CD4-positive, alpha-beta T cell treated with Interferon alpha-2 for 1 hour (primary cell): ENCODE measurements at places on chromosomes 6 and 20.

DNA sequence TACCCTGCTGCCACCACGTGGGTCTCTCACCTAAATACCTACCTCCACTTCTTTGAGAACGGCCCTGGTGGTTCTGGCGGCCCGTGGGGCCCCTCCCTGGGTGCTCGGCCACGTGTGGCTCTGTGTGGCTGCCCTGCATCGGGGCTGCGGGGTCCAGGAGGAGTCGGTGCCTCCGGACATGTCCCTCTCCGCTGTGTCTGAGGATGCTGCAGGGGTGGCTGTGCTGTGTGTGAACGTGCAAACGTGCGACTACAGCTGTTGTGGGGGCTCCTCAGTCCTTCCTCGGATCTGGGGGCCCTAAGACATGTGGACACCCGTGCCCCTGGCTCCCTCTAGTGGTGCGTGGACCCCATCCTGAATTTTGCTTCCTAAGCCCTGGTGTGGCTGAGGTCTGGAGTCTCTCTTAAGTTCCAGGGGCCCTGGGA is 691.8 kb downstream of the QKI start:
- no peak for DNase-seq

DNA sequence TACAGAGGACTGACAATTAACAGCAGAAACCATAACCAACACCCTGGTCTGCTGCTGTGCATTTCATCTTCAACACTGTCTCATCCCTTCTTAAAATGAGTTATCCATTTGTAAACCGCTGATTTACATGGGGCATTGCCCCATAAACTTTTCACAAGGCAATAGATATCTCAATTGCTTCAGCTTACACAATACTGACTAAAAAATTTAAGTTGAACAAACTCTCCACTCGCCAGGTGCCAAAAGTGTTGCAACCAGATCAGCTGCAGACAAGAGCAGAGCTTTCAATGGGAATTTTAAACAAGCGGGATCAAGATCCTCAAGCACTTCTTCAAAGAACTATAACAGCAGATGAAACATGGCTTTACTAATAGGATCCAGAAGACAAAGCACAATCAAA is 183.0 kb downstream of the TASP1 start:
- no peak for DNase-seq

DNA sequence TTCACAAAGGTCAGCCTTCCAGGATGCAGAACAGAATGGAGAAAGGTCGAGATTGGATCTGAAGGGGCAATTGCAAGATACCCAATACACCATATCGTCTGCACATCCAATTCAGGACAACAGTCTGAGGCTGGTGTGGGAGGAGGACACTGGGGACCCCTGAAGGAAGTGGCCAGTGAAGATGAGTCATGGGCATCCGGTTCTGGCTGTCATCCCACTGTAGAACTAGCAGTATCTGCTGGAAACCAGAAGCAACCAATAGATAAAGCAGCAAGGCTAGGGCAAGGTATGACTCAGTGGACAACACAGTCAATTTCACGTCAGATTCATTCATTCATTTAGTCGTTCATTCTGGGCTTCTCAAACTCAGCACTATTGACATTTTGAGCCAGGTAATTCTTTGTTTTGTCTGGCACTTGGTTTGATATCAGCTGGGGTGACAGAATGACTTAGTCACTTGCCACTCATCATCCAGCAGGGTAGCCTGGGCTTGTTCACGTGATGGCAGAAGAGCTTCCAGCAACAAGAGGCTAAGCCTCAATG is 30.3 kb upstream of the SHLD1 start:
- no peak for DNase-seq

GRCh38 chr20:9500121-9500520 is 14.3 kb upstream of the LAMP5 start:
- peak; percentile 18 for DNase-seq

GRCh38 chr6:53322188-53323029 is 26.3 kb downstream of the ELOVL5 start:
- DNase-seq: no peak

- DNase-seq: peak; percentile 27
Measured at GRCh38 chr20:17571153-17571527, 1.3 kb downstream of the DSTN start.

GRCh38 chr6:16712931-16713484 is 48.3 kb downstream of the ATXN1 start:
- peak; percentile 65 for DNase-seq

DNA sequence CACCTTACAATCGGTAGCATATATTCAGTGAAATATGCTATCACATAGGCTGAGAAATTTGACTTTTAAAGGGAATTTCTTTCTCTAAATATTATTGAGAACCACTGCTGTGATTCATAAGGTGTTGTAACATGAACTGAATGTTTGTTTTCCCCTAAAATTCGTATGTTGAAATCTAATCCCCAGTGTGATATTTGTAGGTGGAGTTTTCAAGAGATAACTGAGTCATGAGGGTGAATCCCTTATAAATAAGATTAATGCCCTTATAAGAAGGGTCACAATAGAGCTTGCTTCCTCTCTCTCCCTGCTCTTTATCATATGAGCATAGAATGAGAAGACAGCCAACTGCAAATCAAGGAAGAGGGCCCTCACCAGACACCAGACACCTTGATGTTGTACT is 64.8 kb downstream of the LMBRD1 start:
- DNase-seq: no peak

- no peak for DNase-seq
Measured at GRCh38 chr6:149209871-149210775, 107.4 kb upstream of the TAB2 start.

DNA sequence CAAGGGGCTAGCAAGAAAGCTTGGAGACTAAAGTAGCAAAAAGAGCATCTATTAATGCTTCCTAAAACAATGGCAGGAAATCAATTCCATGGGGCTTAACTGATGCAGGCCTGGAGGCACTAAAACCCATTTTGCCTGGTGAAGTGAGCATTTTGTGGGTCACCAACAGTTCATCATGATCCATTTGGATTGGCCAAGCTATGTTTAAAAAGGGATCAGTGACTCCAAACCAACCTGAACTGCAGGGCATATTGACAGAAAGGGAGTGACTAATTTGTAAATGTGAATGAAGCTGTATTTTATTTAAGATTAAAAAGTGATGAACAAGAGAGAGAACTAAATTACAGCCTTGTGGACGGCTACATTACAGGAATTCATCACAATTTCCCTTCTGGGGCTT is 132.0 kb downstream of the PCSK2 start:
- no peak for DNase-seq

DNA sequence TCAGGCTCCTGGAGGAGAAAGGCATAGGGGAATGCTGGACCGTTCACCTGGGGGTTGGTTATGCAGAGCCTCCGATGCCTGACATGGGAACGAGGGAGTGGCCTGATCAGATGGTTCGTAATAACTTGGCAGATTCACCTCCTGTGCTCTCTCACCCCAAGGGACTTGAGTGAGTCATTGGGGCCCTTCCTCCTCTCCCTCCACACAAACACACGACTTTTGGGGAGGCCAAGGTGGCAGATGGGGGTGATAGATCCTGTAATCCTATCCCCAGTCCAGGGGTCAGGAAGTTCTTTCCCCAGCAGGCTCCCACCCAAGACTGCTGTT is 45.6 kb upstream of the ARFGEF2 start:
- DNase-seq: no peak

DNA sequence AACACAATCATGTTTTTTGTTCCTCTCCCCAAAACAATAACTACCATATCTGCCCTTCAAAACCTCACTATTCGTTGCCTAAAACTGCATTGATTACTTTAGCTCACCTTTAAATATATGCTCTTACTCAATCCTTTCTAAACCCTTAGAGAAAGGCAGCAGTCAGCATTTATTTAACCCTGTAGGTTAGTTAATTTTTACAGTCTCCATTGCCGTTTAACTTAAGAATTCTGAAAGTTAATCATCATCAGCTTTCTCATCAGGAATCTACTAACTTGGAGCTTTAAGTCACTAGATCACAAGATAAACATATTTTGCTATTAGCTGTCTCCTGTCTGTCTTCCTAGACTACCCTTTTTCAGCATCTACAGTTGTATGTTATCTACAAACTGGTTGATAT is 991.9 kb downstream of the EPHA7 start:
- no peak for DNase-seq

DNA sequence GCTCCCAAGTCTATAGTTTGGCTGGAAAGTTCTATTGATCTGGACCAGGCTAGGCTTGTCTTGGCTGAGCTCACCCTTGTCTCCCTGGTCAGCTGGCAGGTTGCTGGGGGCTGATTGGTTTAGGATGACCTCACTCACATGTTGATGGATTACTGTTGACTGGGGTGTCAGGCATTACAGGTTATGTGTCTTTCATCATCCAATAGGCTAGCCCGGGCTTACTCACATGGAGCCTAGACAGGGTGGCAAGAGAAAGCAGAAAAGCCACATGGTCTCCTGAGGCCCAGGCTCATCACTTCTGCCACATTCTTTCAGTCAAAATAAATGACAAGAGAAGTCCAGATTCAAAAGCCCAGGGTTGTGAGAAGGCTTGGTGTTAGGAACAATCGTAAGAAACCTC is 103.5 kb downstream of the BFSP1 start:
- DNase-seq: no peak

GRCh38 chr20:45782890-45783289 is 8.8 kb downstream of the WFDC3 start:
- no peak for DNase-seq

DNA sequence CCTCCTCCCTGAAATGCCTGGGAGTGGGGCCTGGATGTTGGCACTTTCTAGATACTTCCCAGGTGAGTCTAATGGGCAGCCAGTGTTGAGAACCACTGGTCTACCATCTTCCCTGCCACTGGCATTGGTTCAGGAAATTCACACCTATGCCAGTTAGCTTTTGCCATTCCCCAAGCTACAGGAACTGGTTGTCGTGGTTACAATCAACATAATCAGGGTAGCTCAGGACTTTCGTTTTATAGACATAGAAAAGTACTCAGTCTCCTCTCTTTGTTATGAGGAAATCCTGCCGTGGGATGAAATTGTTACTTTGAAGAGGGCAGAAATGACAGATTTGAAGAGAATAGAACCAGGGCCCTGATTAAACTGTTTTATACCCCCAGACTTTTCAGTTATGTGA is 127.9 kb upstream of the FOXO3 start:
- no peak for DNase-seq

- DNase-seq: no peak
Measured at GRCh38 chr20:20529597-20529996, 161.7 kb downstream of the INSM1 start.

DNA sequence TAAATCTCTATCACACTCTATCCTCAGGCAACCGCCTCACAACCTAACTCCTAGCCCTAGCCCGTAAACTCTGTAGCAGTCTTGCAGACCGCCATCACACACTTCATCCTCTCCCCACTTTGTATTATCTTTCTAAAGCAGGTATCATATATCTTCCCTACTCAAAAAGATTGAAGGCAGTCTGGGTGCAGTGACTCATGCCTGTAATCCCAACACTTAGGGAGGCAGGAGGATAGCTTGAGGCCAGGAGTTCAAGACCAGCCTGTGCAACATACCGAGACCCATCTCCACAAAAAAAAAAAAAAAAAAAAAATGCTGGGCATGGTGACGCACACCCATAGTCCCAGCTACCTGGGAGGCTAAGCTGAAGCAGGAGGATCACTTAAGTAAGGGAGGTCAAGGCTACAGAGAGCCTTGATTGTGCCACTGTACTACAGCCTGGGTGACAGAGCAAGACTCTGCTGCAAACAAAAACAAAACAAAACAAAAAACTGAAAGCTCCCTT is 22.9 kb downstream of the RANBP9 start:
- DNase-seq: no peak

DNA sequence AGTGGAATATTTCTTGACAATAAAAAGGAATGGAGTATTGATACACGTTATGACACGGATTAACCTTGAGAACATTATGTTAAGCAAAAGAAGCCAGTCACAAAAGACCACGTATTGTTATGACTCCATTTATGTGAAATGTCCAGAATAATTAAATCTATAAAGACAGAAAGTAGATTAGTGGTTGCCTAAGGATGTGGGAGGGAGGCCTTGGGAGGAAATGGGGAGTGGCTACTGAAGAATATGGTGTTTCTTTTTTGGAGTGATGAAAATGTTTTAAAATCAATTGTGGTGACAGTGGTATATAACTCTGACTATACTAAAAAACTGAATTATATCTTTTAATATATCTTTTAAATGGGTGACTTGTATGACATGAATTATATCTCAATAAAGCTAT is 30.1 kb downstream of the TRPC4AP start:
- DNase-seq: no peak

DNA sequence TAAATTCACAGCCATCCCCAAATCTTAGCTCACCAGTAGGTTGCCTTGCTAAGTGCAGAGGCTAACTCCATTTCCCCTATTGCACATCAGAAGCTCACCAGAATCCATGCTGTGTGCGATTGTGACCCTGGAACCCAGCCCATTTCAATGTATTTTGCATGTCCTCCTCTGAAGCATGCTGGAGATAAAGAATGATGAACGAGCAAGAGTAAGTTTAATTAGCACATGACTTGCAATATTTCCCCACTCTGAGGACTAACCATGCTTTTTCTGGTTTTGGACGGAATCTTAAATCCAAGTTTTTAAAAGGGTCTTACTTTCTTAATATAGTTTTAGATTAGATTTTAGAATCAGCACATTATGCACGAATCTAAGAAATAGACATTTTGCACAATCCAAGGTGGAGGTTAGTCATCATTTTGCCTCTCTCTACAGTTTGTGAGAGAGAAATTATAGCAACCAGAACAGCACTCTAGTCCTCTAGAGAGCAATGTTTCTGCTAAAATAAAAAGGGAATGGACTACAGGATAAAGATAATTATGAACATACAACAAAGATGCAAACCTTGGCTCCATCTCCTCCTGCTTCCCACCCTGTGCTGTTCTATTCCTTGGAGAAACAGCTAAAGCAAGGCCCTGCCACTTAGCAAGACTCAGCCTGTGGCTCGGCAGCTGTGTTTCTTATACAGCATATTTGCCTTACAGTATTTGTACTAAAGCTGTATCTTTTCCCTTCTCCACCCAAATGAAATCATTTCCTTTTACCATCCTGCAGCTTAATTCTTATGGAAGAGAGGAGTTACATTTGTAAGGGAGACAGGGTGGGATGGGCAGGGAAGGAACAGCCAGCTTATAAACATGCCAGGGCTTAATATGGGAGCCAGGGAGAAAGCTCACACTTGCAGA is 24.9 kb upstream of the LAMA4 start:
- DNase-seq: no peak

DNA sequence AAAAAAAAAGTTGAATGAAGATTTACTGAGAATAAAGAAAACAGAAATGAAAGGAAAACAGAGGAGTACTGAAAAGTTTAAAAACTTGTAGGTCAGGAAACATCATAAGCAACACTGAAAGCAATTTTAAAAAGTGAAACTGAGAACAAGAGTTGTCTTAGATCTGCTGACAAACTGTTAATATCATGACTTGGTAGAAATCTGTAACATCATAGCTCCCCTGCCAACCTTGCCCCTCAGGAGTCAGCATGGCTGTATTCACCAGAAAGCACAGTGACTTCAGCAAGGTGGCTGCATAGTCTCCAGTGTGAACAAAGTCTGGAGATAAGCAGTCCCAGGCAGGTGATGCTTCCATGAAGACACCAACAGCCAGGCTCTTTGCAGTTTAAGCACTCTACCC is 5.3 kb downstream of the NAA20 start:
- no peak for DNase-seq

DNA sequence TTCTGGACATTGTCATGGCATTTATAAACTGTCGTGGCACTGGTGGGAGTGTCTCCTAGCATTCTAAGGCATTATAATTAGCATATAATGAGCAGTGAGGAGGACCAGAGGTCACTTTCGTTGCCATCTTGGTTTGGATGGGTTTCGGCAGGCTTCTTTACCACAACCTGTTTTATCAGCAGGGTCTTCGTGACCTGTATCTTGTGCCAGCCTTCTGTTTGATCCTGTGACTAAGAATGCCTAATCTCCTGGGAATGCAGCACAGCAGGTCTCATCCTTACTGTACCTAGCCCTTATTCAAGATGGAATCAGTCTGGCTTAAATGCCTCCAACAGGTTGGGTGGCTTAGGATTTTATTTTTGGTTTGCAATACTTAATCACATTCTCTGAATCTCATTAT is 142.7 kb upstream of the GGTLC1 start:
- no peak for DNase-seq
